ENCODE measurements at places on chromosomes 7 and 10. TPM values are rescaled to one million over a fixed set of nuclear protein-coding genes. Genes with fewer than 3 reads are reported as not detected.

DNA sequence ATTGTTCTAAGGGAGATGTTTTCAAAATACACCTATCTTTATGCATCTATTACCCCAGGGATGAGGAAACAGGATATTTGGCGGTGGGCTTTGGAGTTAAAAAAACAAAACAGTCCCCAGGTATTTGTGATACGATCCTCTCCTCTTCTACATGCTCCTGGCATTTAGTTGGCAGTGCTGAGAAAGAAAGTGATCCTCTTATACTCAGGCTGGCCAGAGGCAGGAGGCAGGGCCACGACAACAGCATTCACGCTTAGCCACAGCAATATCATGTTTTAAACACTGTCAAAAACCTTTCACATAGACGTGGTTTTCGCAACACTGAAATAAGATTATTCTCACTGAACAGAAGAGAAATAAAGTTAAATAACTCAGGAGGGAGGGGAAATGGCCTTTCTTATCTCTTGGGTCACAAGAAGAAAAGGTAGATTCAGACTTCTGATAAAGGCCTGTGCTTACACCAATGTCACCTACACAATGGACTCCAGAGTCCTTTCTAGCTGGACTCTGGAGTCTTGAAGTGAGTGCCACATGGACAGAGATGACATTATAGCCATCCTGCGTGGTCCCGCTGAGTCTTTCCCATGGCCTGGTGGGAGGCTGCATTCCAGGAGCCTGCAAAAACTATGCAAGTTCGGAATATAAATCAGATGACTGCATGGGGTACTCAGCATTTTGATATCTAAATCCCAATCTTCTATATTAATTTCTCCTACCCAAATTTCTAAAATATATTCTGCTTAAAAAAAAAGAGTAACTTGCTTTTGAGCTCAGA lies 88.7 kb downstream of the PIP4K2A start:
- H3K27ac ChIP-seq: no peak overlapping the region
- no peak for DNase-seq
- H3K4me1 ChIP-seq: peaks cover 16% of the 10 kb centered on the region
- no peaks in the 10 kb centered on the region for H3K27me3 ChIP-seq
- H3K4me3 ChIP-seq: no peak overlapping the region

Gene TYSND1
- total RNA-seq: 1.9 TPM

Gene FGFBP3
- total RNA-seq: 7.5 TPM

Gene WIPF3
- total RNA-seq: 0.37 TPM

GRCh38 chr7:50679218-50680007 lies 103.3 kb downstream of the GRB10 start:
- DNase-seq: no peak
- H3K4me1 ChIP-seq: peaks cover 57% of the 10 kb centered on the region
- H3K4me3 ChIP-seq: peak overlapping the region; percentile 10
- H3K27ac ChIP-seq: peak overlapping the region; percentile 11
- peaks cover 9% of the 10 kb centered on the region for H3K27me3 ChIP-seq

DNA sequence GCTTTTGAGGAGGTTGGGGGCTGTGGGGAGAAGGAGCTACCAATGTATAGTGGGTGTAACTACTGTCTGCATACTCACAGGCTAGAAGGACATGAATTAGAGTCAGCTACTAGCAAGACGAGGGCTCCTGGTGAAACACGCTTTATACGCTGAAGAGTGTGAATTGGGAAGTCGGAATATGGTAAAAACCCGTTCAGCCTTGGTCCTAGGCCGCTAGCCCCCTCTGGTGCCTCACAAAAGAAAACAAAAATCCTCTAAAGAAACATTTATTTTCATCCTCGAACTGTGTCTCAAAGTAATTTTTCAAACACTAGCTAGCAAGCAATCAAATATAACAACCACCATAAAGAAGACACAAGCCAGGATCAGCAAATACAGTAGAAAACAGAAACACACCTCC lies 338.1 kb upstream of the SEMA3C start:
- peaks cover 8% of the 10 kb centered on the region for H3K36me3 ChIP-seq
- no peak overlapping the region for H3K4me3 ChIP-seq
- no peaks in the 10 kb centered on the region for H3K27me3 ChIP-seq
- H3K27ac ChIP-seq: no peak overlapping the region
- peak; percentile 26 for DNase-seq

Gene FAM241B
- total RNA-seq: 50.1 TPM

GRCh38 chr7:105189859-105190492 lies 176.0 kb downstream of the KMT2E start:
- H3K4me3 ChIP-seq: no peak overlapping the region
- DNase-seq: no peak
- no peaks in the 10 kb centered on the region for H3K36me3 ChIP-seq
- no peak overlapping the region for H3K27ac ChIP-seq

Gene OPN1SW
- total RNA-seq: not detected

Gene PRSS37
- not detected for total RNA-seq

Gene CNTNAP2
- 25.8 TPM for total RNA-seq

Gene CHST3
- 0.83 TPM for total RNA-seq

DNA sequence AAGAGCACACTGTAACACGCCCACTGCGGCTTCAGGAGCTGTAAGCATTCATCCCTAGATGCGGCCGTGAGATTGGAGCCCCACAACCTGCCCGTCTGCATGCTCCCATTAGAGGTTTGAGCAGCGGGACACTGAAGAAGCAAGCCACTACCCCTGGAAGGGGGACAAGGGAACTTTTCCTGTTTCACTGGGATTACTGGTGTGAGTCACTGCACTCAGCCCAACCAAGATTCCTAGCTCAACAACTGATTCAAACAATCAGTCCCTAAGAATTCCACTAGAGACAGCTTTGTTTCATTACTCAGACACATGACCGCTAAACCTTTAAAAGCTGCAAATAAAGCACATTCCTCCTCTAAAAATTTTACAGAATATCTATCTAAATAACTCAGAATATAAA lies 69.8 kb downstream of the ORC5 start:
- H3K4me1 ChIP-seq: peaks cover 1% of the 10 kb centered on the region
- no peak overlapping the region for H3K27ac ChIP-seq
- H3K4me3 ChIP-seq: no peak overlapping the region
- H3K36me3 ChIP-seq: no peaks in the 10 kb centered on the region
- DNase-seq: no peak

DNA sequence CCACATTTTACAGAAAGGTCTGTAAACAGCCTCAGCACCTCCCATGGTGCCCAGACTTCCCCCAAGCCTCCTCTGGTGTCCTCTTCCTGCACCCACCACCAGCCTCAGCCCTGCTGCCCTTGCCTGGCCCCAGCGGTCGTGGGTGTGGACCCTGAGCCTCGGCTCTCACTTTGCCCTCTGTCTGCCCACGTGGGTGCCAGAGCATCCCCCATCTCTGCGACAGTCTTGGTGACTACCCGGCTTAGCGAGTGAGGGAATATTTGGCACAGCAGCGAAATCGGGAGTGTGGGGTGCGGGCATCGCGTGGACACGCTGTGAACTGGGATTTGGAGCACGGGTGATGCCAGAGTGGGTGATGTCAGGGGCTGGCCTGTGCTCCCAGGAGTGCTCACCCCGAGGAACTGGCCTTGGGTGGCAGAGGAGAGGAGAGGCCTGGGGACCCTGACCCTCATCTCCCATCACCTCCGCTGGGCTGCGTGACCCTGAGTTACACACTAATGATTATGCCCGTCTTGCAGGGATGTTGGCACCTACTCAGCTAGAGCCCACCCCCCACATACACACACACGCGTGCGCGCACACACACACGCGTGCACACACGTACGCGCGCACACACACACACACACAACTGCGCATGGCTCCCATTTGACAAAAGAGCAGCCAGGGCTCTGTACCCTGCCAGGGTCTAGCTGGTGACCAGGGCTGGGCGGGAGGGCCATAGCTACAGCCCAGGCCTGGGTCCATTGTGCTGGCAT lies 8.7 kb downstream of the ELFN1 start:
- no peak for DNase-seq
- peaks cover 19% of the 10 kb centered on the region for H3K4me1 ChIP-seq
- peaks cover 3% of the 10 kb centered on the region for H3K27me3 ChIP-seq
- H3K4me3 ChIP-seq: no peak overlapping the region
- H3K27ac ChIP-seq: no peak overlapping the region

- H3K4me3 ChIP-seq: no peak overlapping the region
- DNase-seq: no peak
- H3K36me3 ChIP-seq: no peaks in the 10 kb centered on the region
- peaks cover 3% of the 10 kb centered on the region for H3K4me1 ChIP-seq
- H3K27ac ChIP-seq: no peak overlapping the region
Measured at GRCh38 chr10:1504286-1504685, 233.0 kb downstream of the ADARB2 start.

Gene UPK3BL2
- 11.4 TPM for total RNA-seq

DNA sequence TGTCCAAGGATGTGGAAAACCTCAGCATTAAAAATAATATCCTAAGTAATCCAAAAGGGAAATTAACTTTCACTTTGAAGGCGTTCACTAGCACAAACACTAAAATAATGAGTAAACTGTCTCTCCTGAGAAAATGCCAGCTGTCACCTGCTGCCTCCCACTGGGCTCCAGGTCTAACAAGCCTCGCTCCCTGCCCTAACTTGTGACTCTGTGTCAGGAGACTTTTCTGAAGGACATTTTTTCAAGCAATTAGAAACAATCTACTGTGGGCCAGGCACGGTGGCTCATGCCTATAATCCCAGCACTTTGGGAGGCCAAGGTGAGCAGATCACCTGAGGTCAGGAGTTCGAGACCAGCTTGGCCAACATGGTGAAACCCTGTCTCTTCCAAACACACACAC lies 72.8 kb upstream of the GLCCI1 start:
- no peak overlapping the region for H3K27ac ChIP-seq
- no peak overlapping the region for H3K4me3 ChIP-seq
- no peaks in the 10 kb centered on the region for H3K36me3 ChIP-seq
- peaks cover 8% of the 10 kb centered on the region for H3K4me1 ChIP-seq

Gene CAMK2B
- total RNA-seq: 55.1 TPM

Gene STN1
- total RNA-seq: 57.1 TPM

Gene ZP3
- total RNA-seq: 3.4 TPM

GRCh38 chr10:33008499-33009243 lies 50.6 kb upstream of the ITGB1 start:
- no peak overlapping the region for H3K4me3 ChIP-seq
- peaks cover 27% of the 10 kb centered on the region for H3K4me1 ChIP-seq
- H3K27me3 ChIP-seq: peaks cover 1% of the 10 kb centered on the region
- no peak overlapping the region for H3K27ac ChIP-seq
- no peaks in the 10 kb centered on the region for H3K36me3 ChIP-seq
- peak; percentile 59 for DNase-seq

Gene TRIM73
- total RNA-seq: 11.2 TPM

DNA sequence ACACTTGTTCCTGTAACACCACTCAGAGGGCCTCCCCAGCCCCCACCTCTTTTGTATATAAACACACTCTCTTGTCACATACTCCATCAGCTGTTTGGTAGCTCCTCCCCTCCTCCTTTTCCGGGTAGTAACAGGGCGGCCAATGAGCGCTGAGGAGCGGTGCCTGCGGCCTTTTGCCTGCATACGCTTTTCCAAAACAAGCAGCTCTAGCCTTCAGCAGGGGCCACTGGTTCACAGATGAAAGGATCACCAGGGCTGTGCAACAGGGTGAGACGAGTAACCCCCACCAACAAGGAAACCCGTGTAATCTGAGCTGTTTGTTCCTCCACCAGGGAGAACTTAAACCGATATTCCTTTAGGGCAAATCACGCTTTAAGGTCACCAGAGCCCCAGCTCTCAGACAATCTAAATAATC lies 3.9 kb downstream of the UBE2H start:
- H3K4me1 ChIP-seq: peaks cover 6% of the 10 kb centered on the region
- no peak overlapping the region for H3K4me3 ChIP-seq
- H3K27me3 ChIP-seq: peaks cover 13% of the 10 kb centered on the region
- H3K36me3 ChIP-seq: no peaks in the 10 kb centered on the region

DNA sequence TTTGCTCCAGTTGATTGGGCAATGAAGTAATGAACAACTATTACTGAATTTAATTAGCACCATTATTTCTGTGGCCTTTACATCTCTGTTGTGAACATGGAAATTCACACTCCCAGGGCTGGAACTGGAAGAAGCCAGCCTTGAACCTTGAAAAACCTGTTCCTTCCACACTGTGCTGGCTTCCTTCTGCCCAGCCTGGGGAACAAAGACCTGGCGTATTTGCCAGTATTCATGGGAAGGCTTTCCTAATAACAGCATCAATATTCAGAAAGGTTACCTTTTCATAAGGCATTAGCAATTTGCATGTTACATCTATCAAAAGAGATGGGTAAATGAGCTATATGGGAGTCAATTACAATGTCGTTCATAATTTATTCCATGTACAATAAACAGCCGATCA lies 1.3 kb downstream of the C10orf90 start:
- H3K4me1 ChIP-seq: peaks cover 8% of the 10 kb centered on the region
- no peak for DNase-seq

All from glutamatergic neuron (in vitro differentiated cells).